SJSA1 (cell line): ENCODE measurements at places on chromosomes 16 and 17. TPM values are rescaled to one million over a fixed set of nuclear protein-coding genes. Genes with fewer than 3 reads are reported as not detected.
A peak's percentile ranks its signal among the peaks of the same experiment; 100 is the strongest.

The COTL1 gene
- total RNA-seq, result 455 and 520 TPM in 2 replicates

The KRT36 gene
- total RNA-seq, result not detected in 2 replicates

The TRAF7 gene
- 26.4 and 39.5 TPM in 2 replicates for total RNA-seq

The ABCA9 gene
- total RNA-seq, result not detected in 2 replicates

The PLA2G10 gene
- total RNA-seq, result not detected in 2 replicates

The SEPTIN1 gene
- total RNA-seq, result not detected in 2 replicates

DNA sequence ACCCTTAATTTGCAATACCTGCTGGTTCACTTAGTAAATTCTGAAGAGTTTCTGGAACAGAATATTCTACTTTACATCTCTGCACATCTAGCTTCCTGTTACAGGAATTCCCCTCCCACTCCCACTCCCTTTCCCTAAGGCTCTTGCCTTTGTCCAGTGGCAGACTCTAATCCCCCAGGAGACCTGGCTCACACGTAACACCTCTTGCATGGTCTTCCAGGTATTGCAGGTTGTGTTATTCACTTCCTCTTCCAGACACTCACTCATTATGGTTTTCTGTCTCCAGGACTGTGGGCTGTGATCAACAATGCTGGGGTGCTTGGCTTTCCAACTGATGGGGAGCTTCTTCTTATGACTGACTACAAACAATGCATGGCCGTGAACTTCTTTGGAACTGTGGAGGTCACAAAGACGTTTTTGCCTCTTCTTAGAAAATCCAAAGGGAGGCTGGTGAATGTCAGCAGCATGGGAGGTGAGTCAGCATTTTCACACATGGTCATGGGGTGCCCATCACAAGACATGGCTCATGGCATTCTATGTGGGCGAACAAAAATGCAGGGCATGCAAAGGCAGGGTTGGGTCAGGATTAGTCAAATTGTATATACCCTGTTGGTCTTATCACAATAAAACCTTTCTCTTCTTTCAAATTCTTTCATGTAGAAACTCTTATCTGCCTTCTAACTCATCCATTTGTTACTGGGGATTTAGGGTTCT, 35.8 kb downstream of the HSD17B2 start:
- peak; percentile 30 for DNase-seq
- H3K4me1 ChIP-seq, result peaks cover 10% of the 10 kb centered on the region
- H3K4me3 ChIP-seq, result no peak overlapping the region
- no peak overlapping the region for H3K27ac ChIP-seq
- no peaks in the 10 kb centered on the region for H3K27me3 ChIP-seq
- no peaks in the 10 kb centered on the region for H3K36me3 ChIP-seq

DNA sequence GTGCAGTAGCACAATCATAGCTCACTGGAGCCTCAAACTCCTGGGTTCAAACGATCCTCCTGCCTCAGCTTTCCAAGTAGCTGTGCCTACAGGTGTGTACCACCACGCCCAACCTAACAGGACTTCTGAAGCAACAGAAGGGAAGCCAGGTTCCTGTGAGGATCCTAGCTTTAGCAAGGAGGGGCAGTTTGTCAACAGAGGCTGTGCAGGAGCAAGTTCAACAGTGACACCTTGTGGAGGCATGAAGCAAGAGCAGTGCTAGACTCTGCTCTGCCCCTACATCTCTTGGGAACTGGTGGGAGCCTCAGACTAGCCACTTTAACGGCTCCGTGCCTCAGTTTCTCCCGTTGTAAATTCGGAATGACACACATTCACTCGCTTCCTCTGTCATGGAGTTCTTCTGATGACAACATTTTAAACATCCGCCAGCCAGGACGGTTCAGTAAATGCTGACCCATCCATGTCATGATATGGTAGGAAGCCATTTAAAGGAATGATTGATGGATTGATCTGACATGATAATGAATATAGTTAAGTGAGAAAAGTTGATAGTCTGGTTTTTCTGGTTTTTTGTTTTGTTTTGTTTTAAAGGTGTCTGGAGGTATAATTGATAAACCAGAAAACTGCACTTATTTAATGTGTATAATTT, 218.7 kb downstream of the MRTFB start:
- no peak for DNase-seq
- H3K27ac ChIP-seq, result no peak overlapping the region
- H3K36me3 ChIP-seq, result peaks cover 3% of the 10 kb centered on the region; the same call in 1 of the 2 replicates
- no peaks in the 10 kb centered on the region for H3K27me3 ChIP-seq
- H3K4me1 ChIP-seq, result peaks cover 9% of the 10 kb centered on the region

GRCh38 chr17:81331527-81332043, 36.5 kb upstream of the SLC38A10 start:
- H3K4me3 ChIP-seq, result no peak overlapping the region
- peaks cover 15% of the 10 kb centered on the region for H3K4me1 ChIP-seq
- no peak for DNase-seq

DNA sequence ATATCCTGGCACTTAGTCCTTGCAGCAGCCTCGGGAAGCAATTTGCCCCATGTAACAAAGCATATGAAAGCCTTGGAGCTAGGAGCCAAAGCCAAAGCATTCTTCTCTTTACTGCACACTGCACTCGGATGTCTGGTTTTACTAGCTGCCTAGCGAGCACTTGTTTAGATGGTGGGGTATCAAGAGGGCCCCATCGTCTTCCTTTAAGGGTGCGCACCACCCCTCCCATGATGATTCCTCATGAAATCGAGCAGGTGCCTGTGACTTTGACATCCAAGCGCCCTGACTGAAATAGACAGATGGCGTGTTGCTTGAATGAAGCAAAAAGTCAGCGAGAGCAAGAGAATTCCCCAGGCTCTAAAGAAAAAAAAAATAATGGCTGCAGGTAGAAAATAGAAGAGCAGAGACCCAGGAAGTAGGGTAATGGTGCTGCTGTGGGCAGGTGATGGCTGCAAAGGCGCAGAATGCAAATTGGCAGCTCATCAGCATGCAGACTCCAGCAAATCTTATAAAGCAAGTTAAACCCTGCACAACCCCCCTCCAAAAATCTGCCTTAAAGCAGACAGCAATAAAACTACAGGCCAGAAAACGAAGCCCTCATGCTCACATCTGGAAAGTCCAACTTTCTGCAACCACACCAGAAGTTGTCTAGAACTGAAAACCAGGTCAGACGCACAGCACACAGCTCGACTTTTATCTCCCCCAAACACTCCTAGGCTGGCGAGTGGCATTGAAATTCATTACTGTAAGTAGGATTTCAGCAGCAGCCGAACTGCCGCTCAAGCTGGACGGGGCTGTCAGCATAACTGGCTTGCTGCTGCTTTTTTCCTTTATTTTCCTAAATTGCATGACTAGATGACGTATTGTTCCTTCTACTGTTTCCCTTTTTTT, 384.3 kb downstream of the RBFOX1 start:
- no peak for DNase-seq
- H3K27ac ChIP-seq, result no peak overlapping the region
- no peaks in the 10 kb centered on the region for H3K4me1 ChIP-seq
- no peak overlapping the region for H3K4me3 ChIP-seq
- no peaks in the 10 kb centered on the region for H3K27me3 ChIP-seq
- no peaks in the 10 kb centered on the region for H3K36me3 ChIP-seq

- no peak overlapping the region for H3K4me3 ChIP-seq
- H3K27me3 ChIP-seq, result peaks cover 33% of the 10 kb centered on the region
- no peak overlapping the region for H3K27ac ChIP-seq
- DNase-seq, result no peak
- H3K4me1 ChIP-seq, result peaks cover 3% of the 10 kb centered on the region; the same call in 1 of the 2 replicates
- no peaks in the 10 kb centered on the region for H3K36me3 ChIP-seq
These were observed 6.1 kb upstream of the TNRC6C start for GRCh38 chr17:77952368-77952767.

- H3K36me3 ChIP-seq, result no peaks in the 10 kb centered on the region
- DNase-seq, result no peak
- no peaks in the 10 kb centered on the region for H3K27me3 ChIP-seq
- H3K4me1 ChIP-seq, result peaks cover 30% of the 10 kb centered on the region
- H3K4me3 ChIP-seq, result no peak overlapping the region
These were observed 174.9 kb downstream of the RAB11FIP4 start for GRCh38 chr17:31566247-31566991.

DNA sequence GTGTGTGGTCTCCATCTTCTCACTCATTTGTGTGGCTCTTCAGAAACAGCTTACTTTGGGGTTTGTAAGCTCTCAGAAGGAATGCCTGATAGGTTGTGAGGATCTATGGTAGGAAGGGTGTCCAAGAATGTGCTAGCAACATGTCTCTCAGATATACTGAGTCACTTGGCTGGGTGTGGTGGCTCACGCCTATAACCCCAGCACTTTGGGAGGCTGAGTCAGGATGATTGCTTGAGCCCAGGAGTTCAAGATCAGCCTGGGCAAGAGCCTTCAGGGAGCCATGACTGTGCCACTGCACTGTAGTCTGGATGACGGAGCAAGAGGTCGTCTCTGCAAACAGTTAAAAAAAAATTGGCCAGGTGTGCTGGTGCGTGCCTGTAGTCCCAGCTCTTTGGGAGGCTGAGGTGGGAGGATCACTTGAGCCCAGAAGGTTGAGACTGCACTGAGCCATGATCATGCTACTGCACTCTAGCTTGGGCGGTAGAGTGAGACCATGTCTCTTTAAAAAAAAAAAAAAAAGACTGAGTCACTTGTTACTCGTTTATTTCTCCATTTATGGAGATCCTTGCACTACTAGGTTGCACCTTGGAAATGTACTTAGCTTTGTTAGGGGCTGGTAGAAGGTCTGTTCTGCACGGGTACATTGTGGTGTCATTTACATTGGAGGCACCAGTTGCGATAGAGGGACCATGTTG, 232.0 kb downstream of the SNX29 start:
- no peaks in the 10 kb centered on the region for H3K4me1 ChIP-seq
- H3K27me3 ChIP-seq, result no peaks in the 10 kb centered on the region
- no peak for DNase-seq
- no peak overlapping the region for H3K27ac ChIP-seq

- H3K36me3 ChIP-seq, result peaks cover 71% of the 10 kb centered on the region
- DNase-seq, result no peak
- no peaks in the 10 kb centered on the region for H3K27me3 ChIP-seq
- H3K4me3 ChIP-seq, result peak overlapping the region; percentile 80
These were observed 1.8 kb upstream of the ACTG1 start for GRCh38 chr17:81514489-81514738.

DNA sequence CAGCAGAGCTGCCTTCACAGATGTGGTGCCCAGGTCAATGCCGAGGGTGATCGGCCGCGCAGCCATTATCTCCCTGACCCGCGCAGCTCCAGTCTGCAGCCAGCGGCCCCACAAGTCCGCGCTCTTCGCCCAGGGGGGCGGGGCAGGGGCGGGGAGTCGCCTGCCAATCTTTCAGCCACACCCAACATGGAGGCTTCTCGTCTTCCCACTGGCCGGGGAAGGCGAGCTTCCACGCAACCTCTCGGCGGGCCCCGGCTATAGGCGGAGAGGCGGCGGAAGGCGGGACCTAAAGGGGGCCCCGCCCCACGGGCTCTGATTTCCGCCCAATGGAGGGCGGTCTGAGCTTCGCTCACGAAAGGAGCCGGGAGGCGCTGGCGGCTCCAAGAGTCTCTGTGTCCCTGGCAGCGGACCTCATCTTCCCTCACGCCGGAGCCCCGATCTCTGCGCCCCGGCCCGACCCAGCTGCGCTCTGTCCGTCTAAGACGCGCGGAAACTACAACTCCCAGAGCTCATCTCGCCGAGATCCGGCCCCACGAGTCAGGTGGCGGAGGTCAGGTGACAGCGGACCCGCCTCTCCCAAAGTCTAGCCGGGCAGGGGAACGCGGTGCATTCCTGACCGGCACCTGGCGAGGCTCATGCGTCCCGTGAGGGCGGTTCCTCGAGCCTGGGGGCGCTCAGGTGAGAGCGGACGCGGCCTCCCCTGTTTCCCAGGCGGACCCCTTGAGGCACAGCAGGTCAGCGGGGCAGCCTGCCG, at the start of the genes CTNS and SHPK:
TSS of gene CTNS (plus strand) at position 607 of the 754 bp plus-strand sequence. CDS start 3,447 bp downstream, outside the sequence.
TSS of gene SHPK (minus strand) at position 97 of the 754 bp plus-strand sequence. CDS start at position 66, 31 bp downstream.
- no peaks in the 10 kb centered on the region for H3K27me3 ChIP-seq
- H3K4me3 ChIP-seq, result peak within 1 kb of the TSS; percentile 80
- H3K27ac ChIP-seq, result peak within 1 kb of the TSS; percentile 93
- H3K4me1 ChIP-seq, result peaks cover 22% of the 10 kb centered on the region

GRCh38 chr17:882827-883585, 96.6 kb downstream of the NXN start:
- no peaks in the 10 kb centered on the region for H3K36me3 ChIP-seq
- no peak overlapping the region for H3K4me3 ChIP-seq
- H3K27me3 ChIP-seq, result no peaks in the 10 kb centered on the region
- H3K27ac ChIP-seq, result no peak overlapping the region
- DNase-seq, result no peak

DNA sequence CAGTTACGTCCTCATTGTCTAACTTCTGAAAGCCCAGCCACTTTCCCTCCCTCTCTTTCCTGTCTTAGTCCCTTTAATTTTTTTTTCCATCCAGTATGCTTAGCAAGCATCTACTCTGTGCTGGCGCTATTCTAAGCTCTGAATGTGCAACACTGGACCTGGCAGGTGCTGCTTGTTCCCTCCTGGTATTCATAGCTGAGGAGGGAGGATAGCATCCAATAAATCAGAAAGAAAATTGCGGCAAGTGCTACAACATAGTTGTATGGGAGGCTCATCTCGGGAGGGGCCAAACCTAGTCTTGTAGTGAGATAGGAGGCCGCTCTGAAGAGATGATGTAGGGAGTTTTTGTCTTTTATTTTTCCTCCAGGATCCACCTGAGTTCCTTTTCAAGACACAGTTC, 457.3 kb upstream of the HSBP1 start:
- H3K27ac ChIP-seq, result no peak overlapping the region
- no peaks in the 10 kb centered on the region for H3K36me3 ChIP-seq
- H3K4me1 ChIP-seq, result no peaks in the 10 kb centered on the region
- no peak overlapping the region for H3K4me3 ChIP-seq
- DNase-seq, result no peak

- no peak overlapping the region for H3K27ac ChIP-seq
- no peaks in the 10 kb centered on the region for H3K36me3 ChIP-seq
- no peak for DNase-seq
- no peaks in the 10 kb centered on the region for H3K27me3 ChIP-seq
- H3K4me1 ChIP-seq, result no peaks in the 10 kb centered on the region
These were observed 31.4 kb downstream of the MYO15A start for GRCh38 chr17:18139949-18140348.

GRCh38 chr17:33375103-33375502, 82.0 kb upstream of the ASIC2 start:
- H3K27me3 ChIP-seq, result no peaks in the 10 kb centered on the region
- no peaks in the 10 kb centered on the region for H3K4me1 ChIP-seq
- no peaks in the 10 kb centered on the region for H3K36me3 ChIP-seq
- no peak overlapping the region for H3K27ac ChIP-seq

GRCh38 chr17:64063088-64063487, 42.7 kb upstream of the ICAM2 start:
- peaks cover 7% of the 10 kb centered on the region; the same call in 1 of the 2 replicates for H3K36me3 ChIP-seq
- no peak overlapping the region for H3K4me3 ChIP-seq

GRCh38 chr16:57261806-57262205, 16.7 kb downstream of the ARL2BP start:
- H3K4me1 ChIP-seq, result peaks cover 15% of the 10 kb centered on the region
- H3K27ac ChIP-seq, result no peak overlapping the region
- no peaks in the 10 kb centered on the region for H3K27me3 ChIP-seq
- no peak for DNase-seq
- no peaks in the 10 kb centered on the region for H3K36me3 ChIP-seq

- H3K27ac ChIP-seq, result no peak overlapping the region
- DNase-seq, result no peak
- H3K36me3 ChIP-seq, result no peaks in the 10 kb centered on the region
- H3K4me3 ChIP-seq, result no peak overlapping the region
- no peaks in the 10 kb centered on the region for H3K4me1 ChIP-seq
- H3K27me3 ChIP-seq, result no peaks in the 10 kb centered on the region
These were observed 34.9 kb downstream of the SMARCE1 start for GRCh38 chr17:40612599-40613244.

GRCh38 chr16:59048876-59049275, 314.8 kb upstream of the GOT2 start:
- H3K4me1 ChIP-seq, result no peaks in the 10 kb centered on the region
- no peaks in the 10 kb centered on the region for H3K36me3 ChIP-seq
- no peak overlapping the region for H3K4me3 ChIP-seq
- H3K27ac ChIP-seq, result no peak overlapping the region
